A172 (cell line): ENCODE measurements at places on chromosomes 1 and 21.
A peak's percentile ranks its signal among the peaks of the same experiment; 100 is the strongest.

- DNase-seq = no peak
These were observed 62.8 kb upstream of the ARHGEF16 start for GRCh38 chr1:3391711-3392110.

- DNase-seq = no peak
These were observed 40.0 kb upstream of the PTPRC start for GRCh38 chr1:198598796-198599321.

- no peak for DNase-seq
These were observed 2.4 kb upstream of the SLC44A3 start for GRCh38 chr1:94817712-94818111.

GRCh38 chr1:165925498-165926079 lies 98.2 kb downstream of the UCK2 start:
- no peak for DNase-seq

GRCh38 chr1:180190091-180190490 lies 35.4 kb downstream of the QSOX1 start:
- no peak for DNase-seq

DNA sequence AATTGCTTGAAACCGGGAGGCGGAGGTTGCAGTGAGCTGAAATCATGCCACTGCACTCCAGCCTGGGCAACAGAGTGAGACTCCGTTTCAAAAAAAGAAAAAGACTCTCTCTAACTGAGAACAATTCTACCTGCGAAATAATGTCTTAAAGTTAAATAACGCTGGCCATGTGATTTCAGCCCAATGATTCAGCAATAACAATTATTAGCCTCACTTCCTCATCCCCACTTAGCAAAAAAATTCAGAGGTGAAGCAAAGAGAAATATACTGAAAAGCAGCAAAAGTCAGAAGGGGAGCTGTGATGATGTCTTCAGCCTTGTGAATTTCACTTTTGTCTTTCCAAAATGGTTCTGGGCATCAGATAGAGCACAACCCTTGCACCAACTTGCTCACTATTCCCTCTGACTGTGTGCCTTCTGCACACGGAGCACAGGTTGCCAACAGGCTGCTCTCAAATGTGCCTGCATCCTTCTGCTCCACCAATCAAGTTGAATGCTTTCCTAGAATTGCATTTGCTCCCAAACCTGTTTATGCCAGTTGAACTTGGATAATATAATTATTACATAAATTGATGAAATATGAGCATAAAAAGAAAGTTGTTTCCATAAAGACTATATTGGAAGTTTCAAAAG lies 79.8 kb upstream of the IPO9 start:
- no peak for DNase-seq

GRCh38 chr21:39221282-39221996 lies 38.2 kb upstream of the PSMG1 start:
- DNase-seq = no peak

- no peak for DNase-seq
These were observed 59.7 kb downstream of the MIER1 start for GRCh38 chr1:66984491-66984890.

GRCh38 chr1:38481871-38482826 lies 377.4 kb downstream of the RRAGC start:
- no peak for DNase-seq

- no peak for DNase-seq
These were observed 96.2 kb downstream of the LAMC2 start for GRCh38 chr1:183282101-183282855.

GRCh38 chr1:52906135-52906603 lies 15.4 kb downstream of the ECHDC2 start:
- no peak for DNase-seq

GRCh38 chr1:115651391-115651790 lies 9.6 kb downstream of the VANGL1 start:
- no peak for DNase-seq

DNA sequence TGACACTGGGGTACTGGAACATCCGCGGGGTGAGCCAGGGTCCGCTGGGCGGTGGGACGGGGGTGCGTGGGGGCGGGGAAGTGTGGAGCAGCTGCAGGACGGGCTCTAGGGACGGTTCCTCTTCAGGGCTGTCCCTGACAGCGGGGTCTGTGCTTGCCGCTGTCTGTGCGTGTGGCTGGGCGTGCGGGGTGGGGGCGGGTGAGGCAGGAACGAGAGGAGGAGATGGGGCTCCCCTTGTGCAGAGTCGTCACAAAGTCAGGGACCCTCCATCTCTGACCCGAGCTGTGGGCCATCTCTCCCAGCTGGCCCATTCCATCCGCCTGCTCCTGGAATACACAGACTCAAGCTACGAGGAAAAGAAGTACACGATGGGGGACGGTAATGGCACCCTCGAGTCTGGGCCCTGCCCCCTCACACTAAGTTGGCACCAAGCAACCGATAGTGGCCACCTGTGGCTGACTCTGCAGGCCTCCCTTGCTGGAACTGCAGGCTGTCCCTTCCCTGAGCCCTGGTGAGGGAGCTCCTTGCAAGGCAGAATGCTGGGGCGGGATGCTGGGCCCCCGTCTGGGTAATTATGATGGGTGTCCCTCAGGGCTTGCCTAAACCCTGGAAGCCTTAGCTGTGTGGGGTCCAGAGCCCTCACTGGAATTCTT lies 392 bp downstream of the GSTM2 start:
- no peak for DNase-seq

DNA sequence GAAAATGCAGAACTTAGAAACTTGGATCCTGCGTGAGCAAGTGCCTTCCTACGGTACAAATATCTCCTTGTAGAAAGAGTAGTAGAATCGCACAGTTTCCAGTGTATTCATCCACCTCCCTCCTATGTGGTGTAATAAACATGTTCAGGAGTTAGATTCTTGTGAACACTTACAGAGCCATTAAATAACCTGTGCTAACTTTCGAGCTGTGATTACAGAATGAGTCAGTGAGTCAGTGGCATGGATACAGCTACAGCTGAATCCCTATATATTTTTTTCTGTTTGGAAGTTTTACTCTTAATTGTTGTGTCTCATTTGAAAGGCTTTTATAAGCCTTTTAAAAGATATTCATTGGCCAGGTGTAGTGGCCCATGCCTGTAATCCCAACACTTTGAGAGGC lies 148.7 kb downstream of the EDEM3 start:
- no peak for DNase-seq

DNA sequence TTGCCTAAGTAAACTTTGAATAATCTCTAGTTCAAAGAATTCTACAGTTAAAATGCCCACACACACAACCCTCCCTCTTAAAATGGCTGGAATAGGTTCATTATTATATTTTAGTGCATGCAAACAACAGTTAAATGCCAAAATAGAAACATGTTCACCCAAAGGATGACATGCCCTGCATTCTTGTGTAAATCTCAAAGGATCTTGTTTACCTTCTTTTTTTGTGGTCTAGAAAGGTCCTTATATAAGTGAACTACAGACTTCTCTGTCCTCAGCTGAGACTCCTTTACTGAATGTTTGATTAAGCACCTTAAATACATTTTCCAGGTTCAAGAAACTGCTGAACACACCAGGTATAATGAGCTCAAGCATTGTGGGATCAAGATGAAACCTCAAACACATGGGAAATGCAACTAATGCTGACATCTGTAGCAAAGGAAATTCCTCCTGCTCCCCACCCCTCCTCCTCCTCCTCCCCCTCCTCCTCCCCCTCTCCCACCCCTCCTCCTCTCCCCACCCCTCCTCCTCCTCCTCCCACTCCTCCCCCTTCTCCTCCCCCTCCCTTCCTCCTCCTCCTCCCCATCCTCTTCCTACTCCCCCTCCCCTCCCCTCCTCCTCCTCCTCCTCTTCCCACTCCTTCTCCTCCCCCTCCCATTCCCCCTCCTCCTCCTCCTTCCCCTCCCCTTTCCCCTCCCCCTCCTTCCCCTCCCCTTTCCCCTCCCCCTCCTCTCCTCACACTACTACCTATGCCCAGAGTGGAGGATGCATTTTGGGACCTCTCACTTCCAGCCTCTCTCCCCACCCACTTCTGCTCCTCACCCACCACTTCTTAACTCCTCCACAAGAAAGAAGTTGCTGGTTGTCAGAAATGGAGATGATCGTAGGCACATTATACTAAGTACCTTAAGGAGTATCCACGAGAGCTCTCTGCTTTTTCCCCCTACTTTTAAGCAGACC lies 233.9 kb downstream of the MRPL39 start:
- peak; percentile 83 for DNase-seq

- DNase-seq = no peak
These were observed 298.6 kb downstream of the LMX1A start for GRCh38 chr1:165057956-165058355.

GRCh38 chr1:194084755-194085154 lies 898.3 kb upstream of the B3GALT2 start:
- no peak for DNase-seq

GRCh38 chr1:97806326-97806725 lies 114.5 kb downstream of the DPYD start:
- no peak for DNase-seq

DNA sequence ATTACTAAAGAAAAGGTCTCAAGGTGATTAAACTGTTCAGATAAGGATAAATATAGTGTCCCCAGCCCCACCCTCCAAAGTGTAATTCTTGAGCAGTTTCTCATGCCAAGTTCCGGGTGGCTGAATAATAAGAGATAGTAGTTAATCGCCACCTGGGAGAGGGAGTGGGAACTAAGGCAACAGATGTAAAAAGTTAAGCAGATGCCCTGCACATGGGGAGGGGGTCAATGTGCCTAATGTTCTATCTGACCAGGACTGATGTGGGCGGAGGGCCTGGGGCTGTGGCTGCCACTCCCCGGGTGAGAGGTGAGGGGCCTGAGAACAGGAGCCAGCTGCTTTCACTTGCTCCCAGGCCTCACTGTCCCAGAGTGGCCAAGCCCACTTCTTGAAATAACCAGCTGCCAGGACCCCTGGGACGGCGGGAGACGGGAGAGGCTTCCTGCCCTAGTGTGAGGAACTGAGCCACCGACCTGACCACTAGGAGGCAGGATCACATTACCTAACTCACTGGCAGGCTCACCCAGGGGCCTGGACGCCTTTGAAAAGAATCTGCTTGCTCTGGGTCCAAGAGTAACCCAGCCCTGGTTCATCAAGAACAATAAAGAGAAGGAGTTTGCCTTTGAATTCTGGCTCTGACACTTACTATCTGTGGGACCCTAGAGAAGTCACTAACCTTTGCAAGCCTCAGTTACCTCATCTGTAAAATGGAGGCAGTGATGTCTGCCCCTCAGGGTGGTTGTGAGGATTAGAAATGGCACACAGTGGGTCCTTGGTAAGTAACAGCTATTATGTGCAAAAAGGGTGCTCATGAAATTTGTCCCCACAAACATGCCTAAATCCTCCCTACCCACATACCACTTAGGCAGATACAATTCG lies 179.2 kb downstream of the ATG4C start:
- DNase-seq = peak; percentile 15

DNA sequence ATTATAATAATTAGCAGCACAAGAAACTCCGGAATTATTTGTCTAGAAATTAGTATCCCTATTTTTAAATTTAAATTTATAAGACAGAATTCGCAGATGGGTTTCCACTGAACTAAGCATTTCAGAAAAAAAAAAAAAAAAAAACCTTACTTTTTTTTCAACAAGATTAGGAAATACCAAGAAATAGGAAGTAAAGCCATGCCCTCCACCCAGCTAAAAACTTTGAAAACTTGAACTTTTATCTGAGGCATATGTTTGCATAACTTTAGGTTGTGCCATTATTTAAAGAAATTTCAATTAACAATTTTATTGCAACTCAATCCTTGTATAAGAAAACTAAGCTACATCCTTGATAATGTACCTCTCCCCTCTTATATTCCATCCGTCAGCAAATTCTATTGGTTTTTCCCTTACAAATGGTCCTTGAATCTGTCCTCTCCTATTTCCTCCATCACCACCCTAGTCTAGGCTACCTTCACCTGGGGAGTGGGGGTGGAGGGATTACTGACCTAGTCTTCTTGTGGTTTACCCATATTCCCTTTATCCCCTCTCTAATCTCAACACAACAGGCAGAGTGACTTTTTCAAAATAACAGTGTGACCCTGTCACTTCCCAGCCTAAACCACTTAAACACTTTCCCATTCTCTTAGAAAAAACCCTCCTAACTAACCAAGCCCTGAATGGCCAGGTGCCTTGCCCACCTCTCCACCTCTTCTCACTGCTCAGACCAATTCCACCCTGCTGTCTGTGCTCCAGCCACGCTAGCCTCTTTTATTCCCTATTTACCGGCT lies 1.4 kb upstream of the EVI5 start:
- no peak for DNase-seq

DNA sequence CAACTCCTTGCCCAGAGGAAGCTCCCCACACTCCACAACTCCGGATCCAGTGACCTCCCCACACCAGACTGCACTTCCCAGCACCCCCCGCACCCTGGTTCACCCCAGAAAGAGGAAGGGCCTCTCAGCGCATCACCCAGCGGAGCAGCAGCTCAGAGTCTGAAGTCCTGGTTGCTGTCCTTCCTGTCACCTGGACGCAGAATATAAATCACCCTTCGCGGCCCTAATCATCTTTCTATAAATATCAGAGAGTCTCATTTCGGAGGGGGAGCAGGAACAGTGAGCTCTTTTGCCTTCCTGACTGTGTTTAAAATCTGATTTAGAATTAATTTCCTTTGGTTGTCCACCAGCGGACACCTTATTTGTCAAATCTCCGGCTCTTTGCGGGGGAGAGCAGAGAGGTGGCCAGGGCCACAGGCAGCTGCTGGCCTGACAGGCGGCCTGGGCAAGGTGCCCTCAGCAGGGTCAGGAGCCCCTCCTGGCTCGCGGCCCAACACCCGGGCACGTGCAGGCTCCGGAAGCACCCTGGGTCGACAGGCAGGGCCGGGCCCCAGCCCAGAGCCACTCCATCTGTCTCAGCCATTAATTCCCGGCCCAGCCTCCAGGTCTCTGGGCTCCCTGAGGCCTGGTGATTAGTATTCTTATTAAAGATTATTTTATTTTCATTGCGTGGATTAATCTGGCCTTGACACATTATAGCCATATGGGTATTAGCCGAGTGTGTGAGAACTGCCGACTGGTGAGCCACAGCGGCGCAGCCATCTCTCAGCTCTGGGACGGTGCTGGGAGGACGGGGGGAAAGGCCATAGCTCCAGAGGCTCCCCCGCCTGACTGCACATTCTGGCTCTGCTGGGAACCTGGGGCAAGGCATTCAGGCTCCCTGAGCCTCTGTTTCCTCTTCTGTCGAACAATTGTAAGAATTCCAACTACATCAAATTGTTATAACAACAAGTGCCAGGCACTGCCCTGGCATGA lies 19.7 kb downstream of the EPHA8 start:
- no peak for DNase-seq

DNA sequence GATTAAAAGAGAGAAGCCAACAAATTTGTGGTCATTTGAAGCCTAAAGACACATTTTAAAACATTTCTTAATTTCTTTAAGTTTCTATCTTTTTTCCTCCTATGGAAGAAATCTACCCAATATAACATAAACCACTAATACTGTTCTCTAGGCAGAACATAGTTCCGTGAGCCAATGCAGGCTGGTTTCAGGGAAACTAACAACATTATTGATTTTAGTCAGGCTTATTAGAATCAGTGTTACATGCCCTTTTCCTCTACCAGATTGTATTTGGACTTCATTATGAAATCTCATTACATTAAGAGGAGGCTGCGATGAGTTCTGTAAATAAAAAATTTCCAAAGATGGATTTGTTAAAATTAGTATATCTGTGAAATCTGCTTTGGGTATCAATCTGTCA lies 249.9 kb downstream of the PTBP2 start:
- no peak for DNase-seq
